Activated T-helper 17 cell treated with anti-CD3 and anti-CD28 coated beads, Interleukin-2, amount 50 U/mL, for 72 hours (primary cell): ENCODE measurements at places on chromosomes 7 and 10.

- ATAC-seq = peak; percentile 50
- peak overlapping the region; percentile 74 for H3K27ac ChIP-seq
- H3K36me3 ChIP-seq = no peaks in the 10 kb centered on the region
- no peak overlapping the region for H3K4me3 ChIP-seq
- peaks cover 3% of the 10 kb centered on the region for H3K27me3 ChIP-seq
These were observed 79.3 kb upstream of the AGBL3 start for GRCh38 chr7:134907000-134907399.

DNA sequence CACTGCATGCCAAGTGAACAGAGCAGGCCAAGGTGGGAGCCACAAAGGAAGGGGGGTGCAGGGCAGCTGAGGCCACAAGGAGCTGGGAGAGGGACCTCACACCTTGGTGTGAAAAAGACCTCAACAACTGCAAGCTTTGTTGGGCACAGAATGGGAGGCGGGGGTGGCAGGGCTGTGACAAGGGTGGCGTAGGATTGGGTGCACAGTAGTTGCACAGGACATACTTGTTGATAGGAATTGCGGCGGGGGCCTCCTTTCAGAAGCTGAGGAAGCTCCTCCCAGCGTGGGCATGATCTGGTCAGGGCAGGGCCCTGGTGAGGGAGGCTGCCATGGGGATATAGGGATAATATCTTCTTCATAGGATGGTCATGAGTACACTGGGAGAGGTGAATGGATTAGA lies 25.8 kb downstream of the POLL start:
- H3K4me3 ChIP-seq = no peak overlapping the region
- H3K36me3 ChIP-seq = no peaks in the 10 kb centered on the region
- peaks cover 23% of the 10 kb centered on the region for H3K27me3 ChIP-seq
- peaks cover 24% of the 10 kb centered on the region for H3K4me1 ChIP-seq
- H3K27ac ChIP-seq = no peak overlapping the region

- no peak for ATAC-seq
- H3K4me1 ChIP-seq = peaks cover 9% of the 10 kb centered on the region
- no peaks in the 10 kb centered on the region for H3K27me3 ChIP-seq
These were observed 15.5 kb downstream of the ARMH3 start for GRCh38 chr10:102040305-102041050.

DNA sequence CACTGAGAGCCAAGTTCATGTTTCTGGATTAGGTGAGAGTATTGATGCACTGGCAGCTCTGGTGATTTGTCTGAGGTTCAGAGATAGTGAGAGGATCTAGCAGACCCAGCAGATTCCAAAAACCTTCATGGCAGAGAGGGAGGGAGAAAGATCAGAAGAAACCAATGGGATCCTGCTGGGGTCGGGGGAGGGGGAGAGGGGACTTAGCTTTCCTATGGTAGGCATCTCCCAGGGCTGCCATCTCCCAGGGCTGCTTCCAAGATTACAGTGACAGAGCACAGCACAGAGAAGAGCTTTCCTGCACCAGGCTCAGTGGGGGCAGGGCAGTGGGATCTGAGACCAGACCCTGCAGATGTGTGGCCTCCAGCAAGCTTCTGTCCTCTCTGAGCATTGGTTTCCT lies 76.8 kb upstream of the GDF10 start:
- no peak for ATAC-seq
- H3K36me3 ChIP-seq = no peaks in the 10 kb centered on the region
- no peaks in the 10 kb centered on the region for H3K27me3 ChIP-seq
- no peak overlapping the region for H3K4me3 ChIP-seq
- no peak overlapping the region for H3K27ac ChIP-seq

- H3K27ac ChIP-seq = no peak overlapping the region
- no peak for ATAC-seq
- peaks cover 5% of the 10 kb centered on the region for H3K4me1 ChIP-seq
- H3K4me3 ChIP-seq = no peak overlapping the region
These were observed 4.8 kb upstream of the ADD3 start for GRCh38 chr10:110002801-110003523.

DNA sequence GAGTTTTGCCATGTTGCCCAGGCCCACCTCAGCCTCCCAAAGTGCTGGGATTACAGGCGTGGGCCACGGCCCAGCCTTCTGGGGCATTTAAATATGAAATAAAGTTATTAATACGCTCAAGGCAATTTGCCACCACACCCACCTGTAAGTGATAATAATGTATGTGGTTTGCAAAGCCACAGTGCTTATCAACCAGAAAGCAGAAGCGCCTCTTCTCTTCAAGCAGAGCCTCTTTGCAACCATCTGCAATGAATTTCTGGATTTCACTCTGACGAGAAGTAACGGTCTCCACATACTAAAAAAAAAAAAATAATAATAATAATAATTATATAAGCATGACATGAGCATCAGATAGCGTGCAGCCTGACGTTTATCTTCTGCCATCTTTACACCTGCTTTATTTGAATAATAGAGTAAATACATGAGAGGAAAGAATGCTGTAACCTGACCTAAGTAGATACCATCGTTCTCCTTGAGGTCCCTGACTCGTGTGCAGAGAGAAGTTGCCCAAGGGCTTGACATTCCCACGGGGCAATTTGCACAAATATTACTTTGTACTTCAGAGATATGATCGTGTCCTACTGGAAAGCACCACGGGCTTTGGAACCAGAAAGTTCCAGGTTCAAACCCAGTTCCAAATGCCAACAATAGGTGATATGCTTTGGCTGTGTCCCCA lies 34.0 kb downstream of the BRI3 start:
- no peaks in the 10 kb centered on the region for H3K27me3 ChIP-seq
- no peak overlapping the region for H3K27ac ChIP-seq
- no peak overlapping the region for H3K4me3 ChIP-seq
- no peaks in the 10 kb centered on the region for H3K36me3 ChIP-seq
- ATAC-seq = no peak
- H3K4me1 ChIP-seq = no peaks in the 10 kb centered on the region

GRCh38 chr10:76456197-76456596 lies 1024.8 kb downstream of the LRMDA start:
- no peaks in the 10 kb centered on the region for H3K4me1 ChIP-seq
- H3K27ac ChIP-seq = no peak overlapping the region
- no peaks in the 10 kb centered on the region for H3K36me3 ChIP-seq
- ATAC-seq = no peak

DNA sequence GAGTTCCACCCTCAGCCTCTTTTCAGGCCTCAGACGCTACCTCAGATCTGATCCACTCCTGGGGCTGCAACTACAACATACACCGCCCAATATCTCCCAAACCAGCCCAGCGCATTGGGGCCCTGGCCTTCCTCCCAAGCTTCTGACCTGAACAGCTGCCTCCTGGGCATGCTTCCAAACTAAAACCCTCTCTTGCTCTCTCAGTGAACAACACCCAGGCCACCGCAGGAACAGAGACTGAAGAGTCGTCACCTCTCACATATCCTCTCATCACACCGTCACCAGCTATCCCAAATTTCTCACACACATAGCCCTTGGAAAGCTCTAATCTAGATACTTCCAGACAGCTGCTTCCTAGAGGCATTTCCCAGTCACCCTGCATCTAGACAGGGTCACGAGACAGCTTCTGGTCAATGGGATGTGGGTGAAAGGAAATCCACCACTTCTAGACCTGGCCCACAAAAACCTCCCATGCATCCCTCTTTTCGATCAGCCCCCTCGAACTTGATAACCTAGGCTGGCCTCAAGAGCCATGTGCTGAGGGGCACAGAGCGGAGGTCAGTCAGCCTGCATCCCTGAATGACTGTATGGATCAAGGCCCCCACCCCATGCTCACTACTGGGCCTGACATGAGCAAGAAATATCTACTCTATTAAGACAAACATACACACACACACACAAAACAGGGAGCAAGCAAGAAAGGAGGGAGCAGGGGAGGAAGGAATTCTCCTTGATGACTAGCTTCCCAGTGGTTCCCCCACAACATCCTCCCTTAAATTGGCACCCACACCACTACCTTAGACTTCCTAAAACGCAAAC lies 1.8 kb downstream of the PARP12 start:
- H3K27me3 ChIP-seq = no peaks in the 10 kb centered on the region
- peaks cover 16% of the 10 kb centered on the region for H3K36me3 ChIP-seq
- peaks cover 32% of the 10 kb centered on the region for H3K4me1 ChIP-seq

DNA sequence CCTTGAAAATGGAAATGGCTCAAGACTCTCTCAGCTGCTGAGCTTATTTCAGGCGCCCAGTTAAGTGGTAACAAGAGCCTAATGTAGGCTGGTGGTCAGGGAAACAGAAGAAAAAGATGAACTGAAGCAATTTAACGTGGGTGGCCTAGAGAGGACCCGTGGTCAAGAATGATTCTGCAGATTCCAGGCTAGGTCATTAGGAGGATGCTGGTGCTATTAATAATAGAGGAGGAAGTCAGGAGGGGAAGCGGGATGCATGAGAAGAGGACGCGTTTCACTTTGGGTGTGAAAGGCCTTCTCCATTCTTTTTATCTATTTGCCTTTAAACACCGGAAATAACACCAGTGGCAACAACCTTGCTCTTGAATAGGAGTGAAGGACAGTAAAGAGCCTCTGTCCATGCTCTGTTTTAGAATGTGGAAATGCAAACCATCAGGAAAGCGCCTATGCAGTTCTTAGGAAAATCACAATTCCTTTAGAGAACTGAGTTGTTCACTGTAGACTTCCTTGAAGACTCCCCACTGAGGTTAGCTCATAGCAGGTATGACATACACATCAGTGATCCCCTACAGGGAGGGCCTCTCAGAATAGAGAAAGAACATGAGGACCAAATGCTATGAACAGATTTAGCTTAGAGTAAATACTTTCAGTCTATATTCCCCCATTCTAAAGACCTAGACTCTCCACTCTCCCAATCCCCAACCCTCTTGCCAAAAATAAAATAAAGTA lies 8.6 kb downstream of the LIPA start:
- peaks cover 55% of the 10 kb centered on the region for H3K36me3 ChIP-seq
- no peaks in the 10 kb centered on the region for H3K4me1 ChIP-seq
- H3K4me3 ChIP-seq = no peak overlapping the region
- ATAC-seq = no peak
- H3K27me3 ChIP-seq = no peaks in the 10 kb centered on the region

- H3K4me3 ChIP-seq = peak overlapping the region; percentile 47
- H3K4me1 ChIP-seq = peaks cover 7% of the 10 kb centered on the region
- ATAC-seq = peak; percentile 99
- H3K27ac ChIP-seq = peak overlapping the region; percentile 29
These were observed 279.5 kb upstream of the AKR1E2 start for GRCh38 chr10:4546500-4546899.

GRCh38 chr10:73645251-73645650 lies 4.0 kb upstream of the MYOZ1 start:
- no peaks in the 10 kb centered on the region for H3K36me3 ChIP-seq
- H3K4me3 ChIP-seq = no peak overlapping the region
- H3K27ac ChIP-seq = peak overlapping the region; percentile 76

DNA sequence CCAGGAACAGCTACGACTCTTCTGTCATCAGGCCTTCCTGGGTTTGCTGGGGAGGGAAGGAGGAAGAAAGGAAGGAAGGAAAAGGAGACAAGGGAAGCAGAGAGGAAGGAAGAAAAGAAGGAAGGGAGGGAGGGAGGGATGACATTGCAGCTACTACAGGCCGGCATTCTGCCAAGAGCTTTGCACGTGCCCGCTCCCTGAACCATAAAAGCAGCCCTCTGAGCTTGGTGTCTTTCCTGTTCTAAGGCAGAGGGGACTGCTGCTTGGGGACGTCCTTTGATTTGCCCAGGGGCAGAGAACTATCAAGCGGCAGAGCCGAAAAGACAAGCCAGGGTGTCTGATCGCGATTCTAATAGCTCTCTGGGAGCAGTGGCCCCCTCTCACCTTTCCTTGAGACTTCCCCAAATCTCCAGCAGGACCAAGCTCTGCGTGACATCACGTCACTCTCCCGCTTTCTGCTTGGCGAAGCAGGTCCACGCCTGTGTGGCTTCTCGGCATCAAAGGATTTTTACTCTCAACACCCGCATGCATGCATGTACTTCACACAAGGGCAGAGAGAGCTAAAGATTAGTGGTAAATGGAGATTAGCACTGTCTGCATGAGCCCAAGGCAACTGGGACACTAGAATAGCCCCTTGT lies 167.8 kb upstream of the AUTS2 start:
- ATAC-seq = no peak
- H3K36me3 ChIP-seq = no peaks in the 10 kb centered on the region
- peaks cover 14% of the 10 kb centered on the region for H3K27me3 ChIP-seq
- H3K4me1 ChIP-seq = no peaks in the 10 kb centered on the region

- peaks cover under 1% of the 10 kb centered on the region for H3K27me3 ChIP-seq
- H3K27ac ChIP-seq = peak overlapping the region; percentile 95
- H3K4me3 ChIP-seq = peak overlapping the region; percentile 93
- H3K4me1 ChIP-seq = peaks cover 37% of the 10 kb centered on the region
- H3K36me3 ChIP-seq = peaks cover 86% of the 10 kb centered on the region
These were observed 2.2 kb downstream of the EGR2 start for GRCh38 chr10:62813981-62814380.

- no peaks in the 10 kb centered on the region for H3K4me1 ChIP-seq
- H3K27me3 ChIP-seq = peaks cover 7% of the 10 kb centered on the region
- no peak overlapping the region for H3K4me3 ChIP-seq
- no peak overlapping the region for H3K27ac ChIP-seq
- no peaks in the 10 kb centered on the region for H3K36me3 ChIP-seq
These were observed 96.4 kb upstream of the PCGF5 start for GRCh38 chr10:91124016-91124415.

DNA sequence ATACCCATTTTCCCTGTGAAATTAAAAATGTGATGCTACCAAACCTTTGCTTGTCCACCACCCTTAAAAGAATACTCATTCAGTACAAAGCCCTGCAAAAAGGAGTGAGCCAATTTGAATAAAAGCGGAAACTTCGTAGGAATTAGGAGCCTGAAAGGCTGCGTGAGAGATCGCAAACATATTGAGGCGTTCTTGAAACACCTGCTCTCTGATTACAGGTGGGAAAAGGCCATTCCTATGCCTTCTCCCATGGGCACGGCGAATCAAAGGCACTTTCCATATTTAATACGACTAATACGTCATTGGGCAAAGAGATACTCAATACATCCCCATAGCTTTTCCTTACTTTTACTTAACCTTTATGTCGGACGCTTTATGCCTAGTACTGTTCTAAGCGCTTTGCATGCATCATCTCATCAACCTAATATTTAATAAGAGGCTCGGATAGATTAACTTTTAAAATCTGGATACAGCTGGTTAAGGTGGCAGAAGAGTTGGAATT lies 30.9 kb upstream of the KMT2E start:
- peaks cover 46% of the 10 kb centered on the region for H3K36me3 ChIP-seq
- H3K27ac ChIP-seq = peak overlapping the region; percentile 100
- no peak for ATAC-seq
- no peaks in the 10 kb centered on the region for H3K27me3 ChIP-seq
- peaks cover 32% of the 10 kb centered on the region for H3K4me1 ChIP-seq

DNA sequence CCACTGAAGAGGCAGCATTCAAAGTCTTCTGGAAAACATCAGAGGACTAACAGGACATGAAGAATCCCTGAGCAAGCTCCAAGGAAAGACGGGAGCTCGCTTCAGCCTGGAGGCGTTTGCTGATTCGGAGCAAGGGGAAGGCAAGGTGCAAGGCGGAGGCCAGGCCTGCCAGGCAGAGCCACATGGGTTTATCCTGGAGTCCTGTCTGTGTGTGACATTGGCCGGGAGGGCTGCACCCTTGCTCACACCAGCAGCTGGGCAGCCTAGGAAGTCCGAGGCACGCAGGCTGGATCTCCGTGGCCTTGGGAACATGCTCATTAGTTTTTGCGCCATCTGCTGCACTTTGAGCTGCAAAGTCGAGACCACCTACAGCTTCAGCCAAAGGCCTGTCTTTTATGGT lies 22.3 kb upstream of the LARP4B start:
- H3K27ac ChIP-seq = no peak overlapping the region
- H3K4me1 ChIP-seq = no peaks in the 10 kb centered on the region
- H3K27me3 ChIP-seq = peaks cover 6% of the 10 kb centered on the region
- ATAC-seq = no peak
